ENCODE measurements at places on chromosomes 6 and 20.

- no peak for DNase-seq
Observed at GRCh38 chr6:96852605-96853004, 15.3 kb upstream of the GPR63 start.

DNA sequence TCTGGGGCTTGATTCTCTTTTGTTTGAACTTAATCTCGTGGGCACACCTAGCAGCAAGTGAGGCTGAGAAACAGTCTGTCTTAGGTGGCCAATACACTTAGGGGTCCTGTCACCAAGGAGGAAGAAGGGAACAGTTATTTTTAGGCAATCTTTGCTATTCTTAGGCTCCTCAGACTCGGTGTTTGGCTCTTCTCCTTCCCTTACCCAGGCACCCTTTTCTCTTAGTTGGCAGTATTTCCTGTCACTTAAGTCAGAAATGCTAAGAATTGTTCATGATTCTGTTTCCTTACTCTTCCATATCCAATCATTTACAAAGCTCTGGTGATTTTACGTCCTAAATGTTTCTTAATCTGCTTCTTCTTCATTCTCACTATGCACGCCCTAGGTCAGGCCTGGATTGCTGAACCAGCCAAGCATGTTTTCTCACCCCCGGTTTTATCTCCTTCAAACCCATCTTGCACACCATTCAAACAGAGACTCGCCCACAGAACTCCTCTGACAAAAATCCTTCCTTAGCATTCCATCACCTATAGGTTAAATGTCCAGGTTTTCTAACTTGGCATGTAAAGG is 45.2 kb upstream of the TMEM217 start:
- no peak for DNase-seq

DNA sequence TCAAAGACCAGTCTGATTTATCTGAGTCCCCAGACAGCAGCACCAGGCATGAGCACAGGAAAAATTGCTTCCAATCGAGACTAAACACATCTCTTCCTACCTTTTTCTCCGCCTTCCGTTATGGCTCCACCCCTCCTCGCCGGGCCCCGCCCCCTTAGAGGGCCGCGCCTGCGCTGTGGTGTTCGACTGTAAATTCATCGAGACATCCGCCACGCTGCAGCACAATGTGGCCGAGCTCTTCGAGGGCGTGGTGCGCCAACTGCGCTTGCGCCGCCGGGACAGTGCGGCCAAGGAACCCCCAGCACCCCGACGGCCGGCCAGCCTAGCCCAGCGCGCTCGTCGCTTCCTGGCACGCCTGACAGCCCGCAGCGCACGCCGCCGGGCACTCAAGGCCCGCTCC is 8.9 kb downstream of the REM1 start:
- DNase-seq: no peak

DNA sequence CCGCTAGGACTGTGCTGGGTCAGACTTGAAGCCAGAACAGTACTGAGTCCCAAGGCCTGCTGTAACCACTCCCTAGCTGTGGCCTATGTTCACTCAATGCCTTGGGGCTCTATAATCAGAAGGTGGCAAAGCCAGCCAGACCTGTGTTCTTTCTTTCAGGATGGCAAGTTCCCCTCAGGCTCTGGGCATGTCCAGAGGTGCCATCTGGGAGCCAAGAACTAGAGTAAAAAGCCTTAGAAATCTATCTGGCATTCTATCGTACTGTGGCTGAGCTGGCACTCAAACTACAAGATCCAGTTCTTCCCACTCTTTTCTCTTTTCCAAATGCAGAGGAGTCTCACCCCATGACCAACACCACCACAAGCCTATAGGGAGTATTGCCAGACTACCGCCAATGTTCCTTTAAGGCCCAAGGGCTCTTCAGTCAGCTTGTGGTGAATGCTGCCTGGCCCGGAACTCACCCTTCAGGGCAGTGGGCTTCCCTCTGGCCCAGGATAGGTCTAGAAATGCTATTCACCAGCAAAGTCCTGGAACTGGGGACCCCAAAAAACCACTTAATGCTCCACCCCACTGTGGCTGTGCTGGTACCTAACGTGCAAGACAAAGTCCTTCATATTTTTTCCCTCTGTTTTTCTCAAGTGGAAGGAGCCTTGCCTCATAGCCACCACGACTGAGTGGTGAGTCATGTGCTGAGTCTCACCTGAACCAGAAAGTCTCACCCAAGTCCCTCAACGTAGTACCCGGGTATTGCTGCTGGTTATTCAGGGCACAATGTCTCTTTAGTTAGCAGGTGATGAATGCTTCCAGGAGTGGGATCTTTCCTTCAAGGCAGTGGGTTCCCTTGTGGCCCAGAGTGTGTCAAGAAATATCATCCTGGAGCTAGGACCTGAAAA is 8.6 kb upstream of the SIRPB2 start:
- DNase-seq: no peak

DNA sequence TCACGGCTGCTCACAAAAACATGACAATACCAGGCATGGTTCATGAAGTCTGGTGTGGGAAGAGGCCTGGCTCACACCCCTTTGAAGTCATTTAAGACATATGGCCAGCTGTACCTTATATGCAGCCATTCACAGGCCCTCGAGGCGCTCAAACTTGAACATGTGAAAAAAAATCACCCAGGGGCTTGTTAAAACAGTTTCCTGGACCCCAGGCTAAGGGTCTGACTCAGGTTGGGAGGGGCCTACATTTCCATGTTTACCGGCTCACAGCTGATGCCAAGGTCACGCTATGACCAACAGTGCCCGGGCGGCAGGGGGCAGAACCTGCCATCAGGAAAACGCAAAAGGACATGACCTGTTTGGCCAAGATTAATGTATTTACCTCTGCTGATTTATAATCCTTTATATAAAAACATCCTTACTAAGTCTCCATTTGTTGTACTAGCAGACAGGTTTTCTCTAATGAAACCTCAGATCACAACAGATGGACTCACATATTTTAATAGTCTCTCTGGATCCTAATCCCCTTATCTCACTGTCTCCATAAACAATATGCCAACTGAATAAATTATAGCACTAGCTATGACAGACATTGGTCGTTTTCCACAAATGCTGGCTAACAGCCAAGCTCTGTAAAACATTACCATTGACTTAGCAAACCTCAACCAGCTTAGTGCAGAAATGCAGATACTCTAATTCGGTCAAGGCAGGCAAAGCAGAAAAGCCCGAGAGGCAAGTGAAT is 19.9 kb downstream of the EZR start:
- DNase-seq: no peak

GRCh38 chr20:59374261-59374660 is 73.8 kb downstream of the EDN3 start:
- DNase-seq: no peak

GRCh38 chr6:129667034-129667433 is 42.9 kb downstream of the ARHGAP18 start:
- DNase-seq: no peak

DNA sequence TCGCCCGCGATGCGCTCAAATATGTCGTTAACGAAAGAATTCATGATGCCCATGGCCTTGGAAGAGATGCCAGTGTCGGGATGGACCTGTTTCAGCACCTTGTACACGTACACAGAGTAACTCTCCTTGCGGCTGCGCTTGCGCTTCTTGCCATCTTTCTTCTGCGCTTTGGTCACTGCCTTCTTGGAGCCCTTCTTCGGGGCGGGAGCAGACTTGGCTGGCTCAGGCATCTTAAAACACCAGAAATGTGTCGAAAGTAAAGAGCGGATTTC is 36.4 kb downstream of the HFE start:
- DNase-seq: no peak

DNA sequence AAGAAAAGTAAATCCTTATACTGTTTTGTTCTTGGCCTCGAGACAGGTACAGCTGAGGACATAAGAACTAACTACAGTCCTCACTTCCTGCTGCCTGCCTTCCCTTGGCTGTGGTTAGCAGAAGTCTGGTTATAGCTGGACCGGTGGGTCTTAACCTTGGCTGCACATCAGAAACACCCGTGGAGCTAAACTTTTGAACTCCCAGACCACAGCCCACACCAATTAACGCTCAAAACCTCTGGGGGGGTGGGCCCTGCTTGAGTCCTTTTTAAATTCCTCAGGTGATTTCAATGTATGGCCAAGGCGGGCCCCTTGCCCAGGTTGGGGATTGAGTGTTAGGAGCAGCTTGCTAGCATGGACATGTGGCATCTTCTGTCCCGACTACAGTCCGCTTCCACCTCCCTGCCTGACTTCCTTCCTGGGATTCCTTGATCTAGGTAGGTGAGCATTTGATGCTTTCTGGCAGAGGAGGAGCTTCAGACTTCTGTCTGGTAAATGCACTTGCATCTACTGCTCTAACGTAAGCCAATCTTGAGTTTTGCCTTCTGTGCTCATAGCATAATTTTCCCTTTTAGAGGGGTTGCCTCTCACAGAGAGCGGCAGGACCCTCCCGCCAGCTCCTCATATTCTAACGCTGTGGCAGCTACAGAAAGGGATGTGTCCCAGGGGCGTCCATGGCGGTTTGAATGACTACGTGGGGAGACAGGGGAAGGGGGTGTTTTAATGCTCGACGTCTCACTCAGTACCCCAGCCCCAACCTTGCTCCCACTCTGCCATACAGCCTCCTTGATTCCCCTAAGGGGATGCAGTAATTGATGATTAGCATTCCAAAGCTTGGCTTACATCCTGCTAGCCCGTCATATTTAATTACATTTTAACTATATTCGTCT is 390.1 kb downstream of the ZFAND3 start:
- no peak for DNase-seq

- DNase-seq: no peak
Observed at GRCh38 chr20:55538261-55538908, 466.9 kb downstream of the CBLN4 start.
